Activated naive CD4-positive, alpha-beta T cell treated with anti-CD3 and anti-CD28 coated beads, Interleukin-2, amount 50 U/mL, for 72 hours (primary cell): ENCODE measurements at places on chromosomes 6 and 20.

- DNase-seq, result no peak
Observed at GRCh38 chr6:89828988-89829471, 650 bp upstream of the CASP8AP2 start.

DNA sequence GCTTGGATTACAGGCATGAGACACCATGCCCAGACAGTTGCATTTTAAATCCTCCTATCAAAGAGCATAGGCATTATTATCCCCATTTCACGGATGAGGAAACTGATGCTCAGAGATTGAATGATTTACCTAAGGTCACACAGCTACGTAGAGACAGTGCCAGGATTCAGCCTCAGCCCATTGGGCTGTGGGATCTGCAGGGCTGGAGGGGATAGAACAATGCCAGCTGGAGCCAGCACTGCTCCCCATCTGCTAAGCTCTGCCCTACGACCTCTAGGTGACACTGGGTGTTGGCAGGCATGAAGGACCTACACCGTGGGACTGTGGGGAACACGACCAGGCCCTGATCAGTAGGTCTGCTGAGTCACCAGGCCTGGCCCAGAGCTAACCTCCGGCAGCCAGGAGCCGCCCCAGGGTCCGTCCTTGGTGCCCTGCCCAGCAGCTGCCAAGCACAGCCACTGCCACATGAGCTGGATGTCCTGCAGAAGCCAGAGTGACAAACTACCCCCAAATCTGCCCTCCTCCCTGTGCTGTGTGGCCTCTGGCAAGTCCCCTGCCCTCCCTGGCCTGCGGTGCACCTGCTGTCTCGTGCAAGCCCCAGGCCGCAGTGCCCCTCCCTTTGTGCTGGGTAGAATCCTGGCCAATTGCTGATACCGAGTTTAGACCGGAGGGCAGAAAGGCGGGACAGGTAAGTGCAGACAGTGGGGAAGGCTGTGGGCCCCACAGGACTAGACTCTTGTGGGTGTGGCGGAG, 47.6 kb upstream of the PTGIS start:
- no peak for DNase-seq

GRCh38 chr6:136982928-136983327, 60.8 kb downstream of the SLC35D3 start:
- no peak for DNase-seq

GRCh38 chr6:136089876-136090275, 160.2 kb downstream of the MTFR2 start:
- no peak for DNase-seq

GRCh38 chr6:13229205-13230085, 98.9 kb downstream of the TBC1D7 start:
- DNase-seq, result no peak

GRCh38 chr6:140977403-140977802, 1155.3 kb upstream of the GJE1 start:
- DNase-seq, result no peak

GRCh38 chr20:25025091-25025861, 32.7 kb downstream of the ACSS1 start:
- DNase-seq, result no peak

GRCh38 chr20:62045529-62046285, 20.0 kb downstream of the TAF4 start:
- no peak for DNase-seq

- DNase-seq, result peak; percentile 47
Observed at GRCh38 chr20:41169791-41170351, 32.5 kb downstream of the PLCG1 start.

DNA sequence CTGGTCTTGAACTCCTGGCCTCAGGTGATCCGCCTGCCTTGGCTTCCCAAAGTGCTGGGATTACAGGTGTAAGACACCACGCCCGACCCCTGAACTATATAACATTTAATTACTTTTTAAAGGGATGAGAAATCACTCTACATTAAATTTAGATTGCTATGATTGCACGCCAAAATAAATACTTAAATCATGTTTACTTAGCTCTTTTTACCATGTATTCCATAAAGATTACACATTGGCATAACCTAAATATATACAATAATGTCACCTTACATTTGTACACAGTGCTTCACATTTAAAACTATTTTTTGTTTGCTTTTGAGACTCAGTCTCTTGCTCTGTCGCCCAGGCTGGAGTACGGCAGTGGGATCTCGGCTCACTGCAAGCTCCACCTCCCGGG, 86.4 kb downstream of the IRAK1BP1 start:
- no peak for DNase-seq

- DNase-seq, result no peak
Observed at GRCh38 chr20:8981482-8981881, 87.4 kb upstream of the PLCB4 start.

DNA sequence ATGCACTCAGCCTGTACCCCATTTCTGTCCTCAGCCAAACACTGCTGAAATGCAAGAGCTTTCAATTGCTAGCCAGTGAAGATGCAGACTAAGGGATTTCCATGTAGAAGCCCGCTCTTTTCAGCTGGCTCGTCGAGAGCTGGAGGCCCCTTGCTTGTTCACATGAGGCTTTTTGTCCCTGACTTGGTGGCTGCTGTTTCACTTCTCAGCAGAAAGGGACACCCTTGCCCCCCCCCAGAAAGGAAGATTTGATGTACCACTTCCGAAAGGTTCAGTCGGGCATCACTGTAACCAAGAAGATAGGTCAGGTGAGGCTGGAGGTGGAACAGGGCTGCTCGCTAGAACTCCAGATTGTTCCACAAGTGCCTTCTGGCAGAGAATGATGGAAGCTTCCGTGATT, 23.3 kb downstream of the PTPN1 start:
- DNase-seq, result no peak

GRCh38 chr20:33771938-33772337, 39.2 kb upstream of the CHMP4B start:
- no peak for DNase-seq

- DNase-seq, result no peak
Observed at GRCh38 chr20:38706509-38706908, 17.8 kb upstream of the SLC32A1 start.

- DNase-seq, result no peak
Observed at GRCh38 chr6:66735106-66735890, 1028.3 kb upstream of the EYS start.

- DNase-seq, result no peak
Observed at GRCh38 chr6:129894921-129895320, 33.8 kb upstream of the TMEM244 start.

DNA sequence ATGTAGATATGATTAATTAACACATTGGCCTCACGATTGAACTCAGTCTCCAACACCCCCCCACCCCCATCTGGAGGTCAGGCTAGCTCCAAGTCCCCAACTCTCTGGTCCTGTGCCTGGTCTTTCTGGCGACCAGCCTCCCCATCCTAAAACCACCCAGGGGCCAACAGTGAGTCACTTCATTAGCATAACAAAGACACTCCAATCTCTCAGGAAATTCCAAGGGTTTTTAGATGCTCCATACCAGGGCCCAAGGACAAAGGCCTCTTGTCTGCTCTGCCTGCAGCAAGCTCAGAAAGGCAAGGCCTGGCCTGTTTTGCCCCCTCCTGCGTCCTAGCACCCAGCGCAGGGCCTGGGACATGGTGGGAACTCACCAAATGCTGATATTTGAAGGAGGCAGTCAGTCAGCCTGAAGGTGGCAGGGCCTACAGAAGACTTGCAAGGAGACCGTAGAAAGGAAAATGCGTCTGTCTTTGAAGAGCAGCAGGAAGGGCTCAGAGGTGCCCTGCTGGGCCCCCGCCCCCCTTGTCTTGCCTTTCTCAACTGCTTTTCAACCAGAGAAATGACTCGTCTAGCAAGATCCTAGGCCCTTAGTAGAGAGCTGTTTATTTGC, 184.7 kb downstream of the CDH4 start:
- no peak for DNase-seq

DNA sequence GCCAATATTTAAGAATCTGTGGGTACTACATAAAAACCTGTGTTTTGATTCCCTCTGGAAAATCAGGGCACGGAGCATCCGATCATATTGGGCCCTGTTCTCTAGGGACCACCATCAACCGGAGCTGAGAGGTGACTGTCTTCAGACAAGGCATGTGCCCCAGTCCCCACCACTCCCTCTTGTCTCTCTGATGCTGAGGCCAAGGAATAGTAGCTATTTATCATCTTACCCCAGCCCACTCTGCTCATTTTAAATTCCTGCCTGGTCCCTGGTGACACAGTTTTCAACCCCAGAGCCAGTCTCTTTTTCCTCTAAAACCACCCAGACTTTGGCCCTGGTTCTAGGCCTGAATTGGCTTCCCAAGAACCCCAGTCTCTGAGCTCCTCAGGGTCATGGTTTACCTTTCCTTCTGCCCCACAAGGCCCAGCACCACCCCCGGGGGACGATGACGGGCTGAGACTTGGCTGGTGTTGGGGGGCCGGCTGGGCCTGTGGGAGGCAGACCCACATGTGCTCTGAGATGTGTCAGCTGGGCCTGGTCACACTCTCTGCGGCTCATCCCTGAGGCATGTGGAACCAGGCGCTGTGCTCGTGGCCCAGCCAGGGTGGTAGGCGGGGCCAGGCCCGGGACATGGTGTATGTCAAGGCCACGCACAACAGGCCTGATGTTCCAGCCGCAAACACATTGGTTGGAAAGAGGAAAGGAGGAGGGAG, 114.4 kb downstream of the CEBPB start:
- DNase-seq, result no peak

DNA sequence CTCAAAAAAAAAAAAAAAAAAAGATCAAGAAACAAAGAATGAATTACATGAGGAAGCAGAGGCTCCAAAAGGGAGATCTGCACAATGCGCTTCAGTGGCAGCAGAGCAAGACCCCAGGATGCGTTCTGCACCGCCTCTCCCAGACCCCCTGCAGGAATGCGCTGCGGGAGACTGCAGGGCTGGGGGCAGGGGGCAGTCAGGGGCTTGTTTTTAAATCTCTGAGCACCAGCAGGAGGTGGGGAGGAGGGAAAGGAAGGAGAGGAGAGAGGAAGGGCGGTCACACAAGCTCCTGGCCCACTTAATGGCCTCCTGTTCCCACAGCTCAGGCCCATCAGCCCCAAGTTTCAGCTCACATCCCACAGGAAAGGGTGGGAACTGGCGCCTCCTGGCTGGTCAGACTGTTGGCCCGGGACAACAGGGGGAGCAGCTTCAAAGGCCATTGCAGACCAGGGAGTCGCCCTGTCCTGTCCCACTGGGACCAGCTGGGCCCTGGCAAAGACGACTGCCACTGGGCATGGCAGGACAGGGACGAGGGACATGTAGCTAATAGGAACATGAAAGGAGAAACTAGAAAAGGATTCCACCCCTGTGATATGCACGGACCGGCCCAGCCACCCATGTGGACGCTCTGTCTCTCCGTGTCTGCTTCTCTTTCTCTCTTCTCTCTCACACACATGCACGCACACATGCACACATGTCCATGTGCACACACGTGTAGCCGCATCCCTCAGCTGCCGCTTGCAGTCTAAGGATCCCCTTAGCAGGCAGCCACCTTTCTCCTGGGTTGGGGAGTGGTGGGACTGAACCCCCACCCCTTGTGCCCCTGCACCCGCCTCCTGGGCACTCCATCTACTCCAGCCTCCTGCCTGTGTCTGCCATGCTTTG, 34.7 kb downstream of the TFEB start:
- DNase-seq, result no peak

GRCh38 chr6:167560673-167561569, 236.0 kb downstream of the TTLL2 start:
- no peak for DNase-seq

GRCh38 chr6:51936531-51937290, 150.7 kb downstream of the PKHD1 start:
- DNase-seq, result no peak
